ENCODE measurements at places on chromosomes 7 and 10.

DNA sequence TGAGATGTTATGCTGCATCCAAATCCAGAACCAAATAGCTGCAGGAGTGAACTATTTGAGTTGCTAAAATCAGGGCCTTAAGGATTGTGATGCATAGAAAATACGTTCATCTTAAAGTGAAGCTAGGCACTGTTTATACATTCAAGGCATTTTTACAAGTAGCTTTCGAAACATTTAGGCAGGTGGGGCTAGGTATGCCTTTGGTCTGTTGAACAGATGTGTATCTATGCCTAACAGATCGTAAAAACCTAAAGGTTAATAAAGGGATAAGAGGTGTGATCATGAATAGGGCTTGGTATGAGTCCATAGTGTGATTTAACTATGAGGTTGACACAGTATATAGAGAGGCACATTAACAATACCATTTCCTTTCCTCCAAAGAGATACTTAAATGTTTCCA is 262.5 kb downstream of the SEMA3D start:
- no peak for DNase-seq

DNA sequence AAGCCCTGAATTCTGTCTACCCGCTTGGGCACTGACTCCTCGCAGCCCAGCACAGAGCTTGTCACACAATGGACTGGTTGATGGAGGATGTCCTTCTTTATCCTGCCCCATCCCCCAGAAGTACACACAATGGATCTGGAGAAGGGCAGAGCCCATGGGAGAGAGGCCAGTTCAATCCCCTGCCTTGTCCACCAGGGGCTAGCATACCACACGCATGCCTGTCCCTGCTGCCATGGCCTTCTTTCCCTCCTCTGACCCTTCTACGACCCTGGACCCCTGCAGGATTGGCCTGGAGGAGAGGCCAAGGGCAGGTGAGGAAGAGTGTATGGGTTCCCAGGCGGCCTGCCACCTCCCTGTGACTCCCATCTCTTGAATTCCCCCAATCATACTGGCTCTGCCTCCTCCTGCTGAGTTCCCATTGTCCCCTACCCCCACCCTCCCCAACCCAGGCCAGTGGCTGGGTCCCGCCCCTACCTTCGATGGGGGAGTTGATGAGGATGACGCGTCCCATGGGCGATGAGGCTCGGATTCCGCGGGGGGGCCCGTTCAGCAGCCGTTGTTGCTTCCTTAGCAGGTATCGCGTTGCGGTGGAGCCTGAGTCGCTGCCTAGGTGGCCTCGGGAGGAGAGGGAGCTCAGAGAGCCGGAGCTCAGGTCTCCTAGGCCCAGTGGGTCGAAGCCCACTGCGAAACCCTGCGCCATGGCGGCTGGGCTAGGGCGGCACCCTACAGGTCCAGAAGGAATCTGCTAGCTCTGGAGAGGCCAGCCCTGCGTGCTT is 1.2 kb downstream of the PDZD7 start:
- no peak for DNase-seq

- no peak for DNase-seq
Observed at GRCh38 chr7:35551321-35552081, 143.4 kb downstream of the HERPUD2 start.

DNA sequence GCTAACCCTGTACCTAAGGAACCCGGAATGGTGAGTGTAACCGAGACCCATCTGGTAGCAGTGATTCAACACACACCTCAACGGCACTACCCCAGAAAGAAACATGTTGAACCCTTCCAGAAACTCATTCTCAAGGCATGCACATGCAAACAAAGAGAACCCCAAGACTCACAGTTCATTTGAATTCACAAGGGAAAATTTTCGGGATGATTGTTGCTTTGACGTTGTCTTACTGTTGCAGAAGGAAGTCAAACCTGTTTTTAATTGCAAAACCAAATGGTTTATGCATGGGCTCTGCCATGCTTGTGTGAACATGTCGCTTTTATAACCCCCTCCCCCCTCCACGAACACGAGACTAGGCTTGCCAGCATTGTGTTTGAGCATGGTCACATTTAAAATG is 539.7 kb downstream of the GATA3 start:
- no peak for DNase-seq

DNA sequence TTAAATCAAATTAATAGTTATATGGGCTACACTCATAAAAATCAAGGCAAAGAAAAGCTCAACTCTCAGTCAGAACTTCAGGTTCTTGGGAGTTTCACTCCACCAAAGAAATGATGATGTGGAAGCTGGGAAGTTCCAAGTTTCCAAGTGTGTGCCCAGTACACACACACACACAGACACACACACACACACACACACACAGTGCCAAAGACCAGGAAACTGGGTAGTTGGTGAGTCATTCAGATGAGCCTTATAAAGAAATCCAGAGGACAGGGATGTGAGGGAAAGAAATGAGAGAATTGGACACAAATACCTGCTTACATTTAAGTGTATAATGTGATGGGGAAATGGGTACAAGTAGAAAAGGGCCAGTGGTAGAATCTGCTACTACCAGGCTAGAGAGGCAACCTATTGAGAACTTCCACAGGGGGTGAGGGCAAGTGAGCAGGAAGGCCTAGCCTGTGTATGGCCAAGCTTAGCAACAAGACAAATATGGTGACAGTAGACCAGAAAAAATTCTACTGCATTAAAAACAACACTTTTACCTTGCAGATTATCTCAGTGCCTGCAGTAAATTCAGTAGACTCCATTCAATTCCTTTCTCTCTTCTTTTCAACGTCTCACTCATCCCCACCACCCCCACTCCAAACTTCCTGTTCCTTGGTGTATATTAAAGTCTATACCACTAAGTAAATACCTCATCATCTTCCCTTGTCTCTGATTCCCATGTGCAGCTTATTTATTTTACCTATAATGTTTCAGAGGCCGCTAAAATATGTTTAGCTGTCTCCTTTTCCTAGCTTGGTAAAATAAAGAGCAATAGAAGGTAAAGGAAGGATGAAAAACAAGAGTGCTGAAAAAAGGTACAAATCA is 95.0 kb downstream of the CABCOCO1 start:
- peak; percentile 70 for DNase-seq

DNA sequence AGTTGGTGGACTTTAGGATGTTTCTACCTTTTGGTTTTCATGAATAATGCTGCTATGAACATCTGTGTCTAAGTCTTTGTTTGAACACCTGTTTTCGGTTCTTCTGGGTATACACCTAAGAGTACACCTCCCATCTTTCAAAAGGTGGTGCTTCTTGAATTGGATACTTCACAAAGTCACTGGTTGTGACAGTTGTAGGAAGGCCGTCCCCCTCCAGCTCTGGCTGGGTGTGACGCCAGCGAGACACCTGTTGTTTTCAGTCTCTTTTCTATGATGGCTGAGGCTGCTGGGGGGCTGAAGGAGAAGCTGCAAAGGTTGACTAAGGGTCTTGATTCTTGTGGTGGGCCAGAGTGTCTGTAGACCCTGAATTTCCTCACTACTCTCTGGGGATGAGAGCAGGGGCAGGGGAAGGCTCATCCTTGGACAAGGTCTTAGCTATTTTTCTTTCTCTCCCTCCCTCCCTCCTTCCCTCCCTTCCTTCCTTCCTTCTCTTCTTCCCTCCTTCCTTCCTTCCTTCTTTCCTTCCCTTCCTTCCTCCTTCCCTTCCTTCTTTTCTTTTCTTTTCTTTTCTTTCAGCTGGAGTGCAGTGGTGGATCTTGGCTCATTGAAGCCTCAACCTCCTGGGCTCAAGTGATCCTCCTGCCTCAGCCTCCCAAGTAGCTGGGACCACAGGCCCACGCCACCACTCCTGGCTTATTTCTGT is 5.6 kb downstream of the NEURL1 start:
- no peak for DNase-seq

DNA sequence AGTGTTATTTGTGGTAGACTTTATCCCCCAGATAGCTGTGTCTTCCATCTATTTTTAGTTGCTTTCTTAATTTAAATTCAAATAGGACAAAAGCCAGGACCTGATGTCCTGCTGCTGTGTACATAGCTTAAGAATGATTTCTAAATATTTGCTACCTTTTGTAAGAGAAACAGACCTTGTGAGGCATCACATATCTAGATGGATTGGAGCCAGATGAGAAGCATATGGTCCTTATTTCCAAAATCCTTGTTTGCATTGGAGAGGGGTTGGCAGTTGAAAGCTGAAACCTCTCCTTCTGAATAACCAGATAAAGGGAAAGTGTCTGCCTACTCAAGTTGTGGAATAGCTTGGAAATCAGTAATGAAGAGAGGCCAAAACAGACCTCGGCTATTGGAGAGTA is 50.7 kb upstream of the AMPH start:
- peak; percentile 26 for DNase-seq

- DNase-seq: peak; percentile 41
Observed at GRCh38 chr7:151725844-151726651, 150.9 kb downstream of the PRKAG2 start.

GRCh38 chr10:110994406-110995086 is 75.1 kb downstream of the SHOC2 start:
- DNase-seq: peak; percentile 52

- DNase-seq: no peak
Observed at GRCh38 chr10:104734433-104734832, 93.3 kb downstream of the SORCS3 start.

DNA sequence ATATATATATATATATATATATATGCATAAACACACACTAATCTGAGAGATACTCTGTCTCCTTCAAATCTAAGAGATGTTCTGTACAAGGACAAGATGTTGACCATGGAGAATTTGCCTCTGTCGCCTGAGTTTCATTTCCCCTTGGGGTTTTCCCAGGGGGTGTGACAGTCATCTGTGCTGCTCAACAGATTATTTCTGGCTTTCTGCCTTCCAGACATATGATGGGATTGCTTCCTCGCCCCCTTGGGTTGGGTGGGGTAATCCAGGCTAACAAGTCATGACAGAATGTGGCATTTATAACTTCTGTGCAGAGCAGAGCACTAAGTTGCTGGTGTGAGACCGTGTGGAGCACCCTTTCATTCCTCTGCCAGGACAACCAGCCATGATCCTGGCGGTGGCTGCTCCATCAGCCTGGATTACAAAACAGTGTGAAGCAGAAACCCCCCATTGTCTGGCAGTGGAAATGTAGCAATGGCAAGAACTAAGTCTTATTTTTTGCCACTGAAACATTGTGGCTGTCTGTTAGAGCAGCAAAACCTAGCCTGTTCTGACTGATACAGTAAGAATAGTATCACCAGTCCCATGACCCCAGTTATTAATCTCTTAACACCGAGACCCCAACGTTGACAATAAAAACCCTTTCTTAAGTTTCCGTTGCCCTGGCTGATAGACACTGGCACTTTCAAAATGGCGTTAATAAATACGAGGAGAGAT is 13.7 kb upstream of the USP6NL start:
- no peak for DNase-seq

DNA sequence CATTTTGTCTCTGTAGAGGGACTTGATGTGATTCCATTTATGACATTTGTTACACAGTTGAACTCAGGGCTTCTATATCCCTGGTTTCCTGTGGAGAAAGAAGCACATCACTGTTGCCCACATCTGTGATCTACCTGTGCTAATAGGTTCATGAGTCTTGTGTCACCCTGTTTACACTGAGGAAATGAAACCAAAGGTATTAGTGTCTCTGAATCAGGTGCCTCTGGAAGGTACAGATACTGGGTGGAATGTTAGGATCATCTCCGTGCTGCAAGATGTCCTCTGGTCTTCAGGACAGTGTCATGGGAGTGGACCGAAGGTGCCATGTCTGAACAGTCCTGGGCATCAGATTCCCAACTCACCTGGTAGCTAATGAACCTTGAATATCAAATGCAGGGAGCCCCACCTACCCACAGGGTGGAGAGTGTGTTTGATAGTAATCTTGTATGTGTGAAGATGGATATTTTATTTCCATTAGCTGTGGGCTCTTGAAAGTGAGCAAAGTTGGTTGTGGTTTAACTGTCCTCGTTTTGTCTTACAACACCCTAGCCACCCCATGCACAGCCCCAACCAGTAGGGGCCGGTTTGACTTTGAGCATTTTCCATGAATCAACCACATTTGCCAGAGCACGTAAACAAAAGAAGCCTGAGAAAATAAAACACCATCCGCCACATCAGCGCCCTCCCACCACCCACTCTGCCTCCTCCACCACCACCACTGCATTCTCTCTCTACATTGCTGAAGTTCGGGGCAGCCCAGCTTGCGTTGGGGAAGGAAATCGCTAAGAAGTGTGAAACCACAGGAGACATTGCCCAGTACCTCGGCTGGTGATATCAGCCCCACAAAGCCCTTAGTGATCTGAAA is 40.7 kb downstream of the TARP start:
- DNase-seq: peak; percentile 27

- no peak for DNase-seq
Observed at GRCh38 chr7:126820925-126821324, 431.8 kb downstream of the GRM8 start.

Measured in fibroblast of skin of right biceps (primary cell).